ENCODE measurements at places on chromosomes 6 and 20. TPM values are rescaled to one million over a fixed set of nuclear protein-coding genes. Genes with fewer than 3 reads are reported as not detected.

DNA sequence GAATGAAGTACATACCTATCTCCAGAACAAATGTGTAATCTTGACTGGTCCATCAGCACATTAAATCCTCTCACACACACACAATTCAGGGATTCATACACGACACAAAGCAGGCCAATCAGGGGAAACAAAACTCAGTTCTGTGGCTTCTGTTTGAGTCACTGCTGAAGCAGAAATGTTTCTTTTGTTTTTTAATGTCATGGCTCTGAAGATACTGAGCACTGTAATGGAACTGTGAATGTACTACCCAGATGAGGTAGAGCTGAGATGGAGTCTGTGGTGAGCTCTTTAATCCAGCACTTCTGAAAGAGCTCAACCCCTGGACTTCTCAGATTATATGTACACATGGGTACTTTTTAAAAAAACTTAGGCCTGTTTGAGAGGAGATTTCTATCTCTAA, 116.4 kb downstream of the THEMIS start:
- DNase-seq, result no peak

- no peak for DNase-seq
These were observed 92.6 kb upstream of the SGK1 start for GRCh38 chr6:134410541-134410940.

- no peak for DNase-seq
These were observed 29.5 kb upstream of the FBXO9 start for GRCh38 chr6:53035549-53036213.

GRCh38 chr6:3535033-3535775, 78.4 kb upstream of the SLC22A23 start:
- DNase-seq, result no peak

DNA sequence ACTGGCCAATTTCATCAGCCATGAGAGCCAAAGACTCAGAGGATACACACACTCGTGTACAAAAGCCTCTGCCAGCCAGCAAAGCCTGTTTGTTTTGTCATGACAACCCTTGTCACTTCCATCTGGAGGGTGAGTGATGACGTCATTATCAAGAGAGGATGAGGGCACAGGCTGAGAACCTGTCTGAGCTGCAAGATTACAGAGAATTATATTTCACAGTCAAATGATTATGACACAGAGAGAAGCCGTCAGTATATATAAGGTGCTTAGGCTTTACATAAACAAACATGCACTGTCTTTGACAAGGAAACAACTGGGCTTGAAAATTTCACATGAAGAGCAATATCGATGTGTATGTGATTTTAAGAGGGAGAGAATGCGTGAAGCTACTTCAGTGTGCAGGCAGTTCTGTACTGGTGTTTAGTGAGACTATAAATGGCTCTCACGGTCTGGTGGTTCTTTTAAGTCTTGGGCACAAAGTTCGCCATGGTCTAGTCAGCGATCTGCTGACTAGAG, 36.5 kb upstream of the BCLAF1 start:
- DNase-seq, result no peak

GABRR1 gene
- total RNA-seq, result not detected

SAMD5 gene
- total RNA-seq, result 0.67 TPM

TMC2 gene
- 0.10 TPM for total RNA-seq
